ENCODE measurements at places on chromosomes 7 and 10.

DNA sequence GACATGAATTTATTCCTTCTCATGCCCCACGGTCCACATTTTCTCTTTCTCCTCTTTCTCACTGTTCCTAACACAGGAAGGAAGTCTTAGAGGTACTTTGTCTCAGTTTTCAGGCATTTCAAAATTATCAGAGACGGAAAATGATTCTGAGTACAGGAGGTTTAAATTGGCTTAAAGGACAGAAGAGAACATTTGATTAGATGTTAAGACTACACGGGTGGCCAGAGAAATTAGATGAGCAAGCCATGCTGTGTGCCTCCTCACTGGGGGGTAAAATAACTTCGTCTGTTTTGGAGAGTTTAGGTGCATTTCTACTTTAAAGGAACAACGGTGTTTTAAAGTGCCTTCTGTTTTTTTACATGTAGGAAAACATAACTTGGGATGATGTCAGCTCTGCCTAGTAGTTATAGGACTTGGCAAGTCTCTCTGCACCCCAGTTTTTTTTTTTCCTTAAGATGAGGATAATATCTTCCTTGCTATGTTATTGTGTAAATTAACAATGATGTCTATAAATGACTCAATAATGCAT is 66.9 kb downstream of the MCMBP start:
- DNase-seq = no peak

GRCh38 chr7:20064181-20064970 is 152.8 kb downstream of the MACC1 start:
- DNase-seq = no peak

- no peak for DNase-seq
Measured at GRCh38 chr10:131553121-131553520, 241.6 kb upstream of the TCERG1L start.

DNA sequence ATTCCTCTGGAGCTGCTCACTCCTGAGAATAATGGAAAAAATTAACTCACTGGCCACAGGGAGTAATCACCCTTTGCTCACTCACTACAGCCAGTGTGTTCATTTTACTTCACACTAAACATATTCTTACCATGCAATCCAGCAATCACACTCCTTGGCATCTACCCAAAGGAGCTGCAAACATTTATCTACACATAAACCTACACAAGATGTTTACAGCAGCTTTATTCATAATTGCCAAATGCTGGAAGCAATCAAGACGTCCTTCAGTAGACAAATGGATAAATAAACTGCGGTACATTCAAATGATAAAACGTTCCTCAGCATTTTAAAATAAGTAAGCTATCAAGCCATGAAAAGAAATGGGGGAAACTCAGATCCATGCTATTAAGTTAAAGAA is 34.2 kb upstream of the POM121L12 start:
- DNase-seq = no peak

DNA sequence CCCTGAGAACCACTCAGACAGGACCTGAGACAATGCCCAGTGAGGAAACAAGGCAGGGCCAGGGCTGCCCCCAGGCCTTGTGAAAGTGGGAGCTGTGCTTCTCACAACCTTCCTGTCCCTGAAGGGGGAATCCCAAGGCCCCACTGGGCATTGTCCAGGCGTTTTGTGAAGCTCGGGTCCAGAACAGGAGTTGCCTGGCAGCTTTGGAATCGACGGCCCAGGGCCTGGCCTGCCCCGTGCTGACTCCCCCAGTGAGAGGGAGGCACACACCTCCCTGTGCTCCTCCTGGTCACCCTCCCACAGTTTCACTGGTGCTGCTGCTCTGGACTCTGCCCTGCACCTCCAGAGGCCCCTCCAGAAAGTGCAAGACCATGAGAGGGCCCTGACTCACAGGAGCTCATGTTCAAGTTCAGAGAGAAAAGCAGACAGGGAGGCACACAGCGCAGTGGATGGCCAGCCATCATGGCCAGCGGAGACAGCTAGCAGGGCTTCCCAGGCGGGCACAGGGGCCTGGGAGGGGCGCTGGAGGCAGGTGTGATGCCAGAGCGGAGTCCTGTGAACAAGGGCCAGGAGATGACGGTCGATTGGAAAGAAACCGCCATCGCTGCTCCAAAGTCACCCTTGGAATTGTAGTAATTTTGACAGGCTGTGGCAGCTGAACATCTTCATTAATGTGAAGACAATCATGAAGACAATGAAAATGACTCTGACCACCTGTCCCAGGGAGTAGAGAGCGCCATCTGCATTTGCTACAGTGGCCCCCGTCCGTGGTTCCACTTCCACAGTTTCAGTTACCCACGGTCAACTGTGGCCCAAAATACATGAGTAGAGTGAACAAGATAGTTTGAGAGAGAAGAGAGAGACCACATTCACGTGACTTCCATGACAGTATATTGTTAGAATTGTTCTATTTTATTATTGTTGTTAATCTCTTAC is 103.7 kb downstream of the MKI67 start:
- no peak for DNase-seq

- DNase-seq = no peak
Measured at GRCh38 chr7:139870380-139870779, 41.3 kb downstream of the TBXAS1 start.

DNA sequence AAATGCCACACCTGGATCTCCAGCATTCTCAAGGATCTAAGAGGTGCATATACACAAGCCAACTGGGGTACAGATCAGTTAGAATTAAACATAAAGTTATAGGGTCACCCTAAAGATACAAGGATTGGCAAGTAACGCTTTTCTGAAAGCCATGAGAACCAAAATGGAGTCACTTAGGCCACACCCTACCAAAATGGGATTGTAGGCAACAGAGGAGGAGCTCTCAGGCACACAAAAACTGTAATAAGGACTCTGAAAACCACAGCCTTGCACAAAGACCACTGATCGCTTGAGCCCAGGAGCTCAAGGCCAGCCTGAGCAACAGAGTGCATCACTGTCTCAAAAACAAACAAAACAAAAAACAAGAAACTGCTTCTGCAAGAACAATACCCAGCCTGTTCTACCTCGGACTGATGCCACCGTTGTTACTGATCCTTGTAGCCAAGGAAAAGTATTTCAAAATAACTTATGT is 35.5 kb downstream of the SVOPL start:
- DNase-seq = no peak

DNA sequence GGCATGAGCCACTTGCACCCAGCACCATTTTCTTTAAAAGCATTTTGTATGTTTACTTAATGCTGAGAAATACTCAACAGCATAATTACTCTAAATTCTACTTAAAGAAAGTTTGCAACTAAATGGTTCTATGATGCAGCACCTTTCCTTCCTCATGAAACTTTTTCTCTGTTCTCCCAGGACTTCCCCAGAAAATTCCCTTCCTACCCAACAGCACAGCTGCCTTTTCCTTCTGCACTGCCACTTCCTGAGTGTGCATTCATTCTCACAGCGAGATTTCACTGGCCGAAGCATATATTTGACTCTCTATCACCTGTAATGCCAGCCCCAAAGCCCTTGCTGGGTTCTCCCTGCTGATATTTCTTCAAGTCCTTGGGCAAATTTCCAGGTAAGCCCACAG is 41.5 kb upstream of the DGKI start:
- DNase-seq = no peak

- no peak for DNase-seq
Measured at GRCh38 chr10:123556049-123556448, 110.1 kb upstream of the GPR26 start.

- no peak for DNase-seq
Measured at GRCh38 chr10:35236739-35237138, 99.6 kb upstream of the CCNY start.

GRCh38 chr10:96325719-96326373 is 21.6 kb downstream of the DNTT start:
- DNase-seq = no peak

DNA sequence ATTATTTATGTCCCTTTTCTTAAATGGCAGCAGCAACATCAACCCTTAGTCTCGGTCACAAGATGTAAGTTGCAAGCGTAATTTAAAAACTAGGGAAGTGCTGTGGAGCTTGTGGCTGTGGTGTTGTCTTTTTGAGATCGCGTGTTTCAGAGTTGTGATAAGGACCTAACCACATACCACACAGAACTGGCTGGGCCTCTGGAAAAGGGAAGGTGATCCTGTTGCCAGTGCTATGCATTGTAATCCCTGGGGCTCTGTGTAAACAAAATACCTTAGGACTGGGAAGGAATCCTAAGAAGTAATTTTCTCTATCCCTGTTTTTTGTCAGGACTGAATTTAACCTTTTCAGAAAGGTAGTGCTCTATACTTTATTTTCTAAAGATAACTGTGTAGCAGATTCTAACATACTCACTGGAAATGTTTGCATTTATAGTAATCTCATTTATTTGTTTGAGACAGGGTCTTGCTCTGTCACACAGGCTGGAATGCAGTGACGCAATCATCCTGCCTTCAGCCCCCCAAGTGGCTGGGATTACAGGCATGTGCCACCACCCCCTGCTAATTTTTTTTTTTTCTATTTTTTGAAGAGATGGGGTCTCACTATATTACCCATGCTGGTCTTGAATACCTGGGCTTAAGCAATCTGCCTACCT is 60.4 kb downstream of the INPP5F start:
- DNase-seq = no peak

GRCh38 chr7:23514755-23515154 is 17.0 kb downstream of the TRA2A start:
- no peak for DNase-seq

GRCh38 chr10:33899578-33900531 is 565.4 kb upstream of the NRP1 start:
- no peak for DNase-seq

DNA sequence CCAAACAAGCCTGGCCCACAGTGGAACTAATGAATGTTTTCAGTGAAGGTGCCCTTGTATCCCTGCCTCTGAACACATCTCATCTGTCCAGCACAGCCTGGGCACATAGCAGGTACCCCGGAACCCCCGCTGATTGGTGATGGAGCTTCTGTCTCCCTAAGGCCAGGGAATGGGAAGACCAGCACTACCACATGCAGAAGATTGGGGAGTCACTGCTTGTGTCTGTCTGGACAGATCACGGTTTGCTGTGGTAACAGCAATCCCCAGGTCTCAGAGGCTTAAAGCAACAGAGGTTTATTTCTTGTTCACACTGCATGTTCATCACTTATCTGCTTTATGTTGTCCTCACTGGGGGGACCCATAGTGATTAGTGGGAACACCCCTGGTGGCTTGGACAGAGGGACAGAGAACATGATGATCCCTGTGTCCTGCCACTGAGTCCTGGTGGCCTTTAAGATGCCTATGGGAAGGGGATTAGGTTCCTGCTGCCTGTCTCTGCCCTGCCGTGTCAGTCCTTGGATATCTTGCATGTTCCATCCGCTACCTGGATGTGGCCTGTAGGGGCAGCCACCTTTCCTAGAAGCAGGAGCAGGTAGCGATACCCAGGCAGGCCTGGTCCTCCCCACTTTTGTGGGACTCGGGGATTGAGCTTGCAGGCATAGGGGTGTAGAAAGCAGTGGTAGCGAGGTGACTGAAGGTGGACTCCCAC is 3.6 kb downstream of the TSPAN14 start:
- DNase-seq = no peak

GRCh38 chr7:30135301-30136116 is 723 bp downstream of the MTURN start:
- DNase-seq = peak; percentile 26

DNA sequence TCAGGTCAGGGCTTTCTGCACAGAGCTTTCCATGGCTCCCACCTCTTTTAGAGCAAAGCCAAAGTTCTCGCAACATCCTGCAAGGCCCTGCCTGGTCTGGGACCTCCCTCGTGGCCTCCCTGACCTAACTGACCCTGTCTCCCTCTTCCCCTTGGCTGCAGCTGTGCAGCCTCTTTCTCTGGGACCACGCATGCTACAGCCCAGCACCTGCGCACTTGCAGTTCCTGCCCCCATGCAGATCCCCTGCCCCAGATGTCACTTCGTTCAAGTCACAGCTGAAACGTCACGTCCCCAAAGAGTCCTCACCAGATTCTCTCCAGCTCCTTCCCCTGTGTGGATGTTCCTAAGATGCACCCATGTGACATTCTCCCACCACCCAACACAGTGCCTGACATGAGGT is 61.2 kb upstream of the ZNF716 start:
- no peak for DNase-seq

- DNase-seq = no peak
Measured at GRCh38 chr10:78541481-78542140, 507.9 kb downstream of the RPS24 start.

DNA sequence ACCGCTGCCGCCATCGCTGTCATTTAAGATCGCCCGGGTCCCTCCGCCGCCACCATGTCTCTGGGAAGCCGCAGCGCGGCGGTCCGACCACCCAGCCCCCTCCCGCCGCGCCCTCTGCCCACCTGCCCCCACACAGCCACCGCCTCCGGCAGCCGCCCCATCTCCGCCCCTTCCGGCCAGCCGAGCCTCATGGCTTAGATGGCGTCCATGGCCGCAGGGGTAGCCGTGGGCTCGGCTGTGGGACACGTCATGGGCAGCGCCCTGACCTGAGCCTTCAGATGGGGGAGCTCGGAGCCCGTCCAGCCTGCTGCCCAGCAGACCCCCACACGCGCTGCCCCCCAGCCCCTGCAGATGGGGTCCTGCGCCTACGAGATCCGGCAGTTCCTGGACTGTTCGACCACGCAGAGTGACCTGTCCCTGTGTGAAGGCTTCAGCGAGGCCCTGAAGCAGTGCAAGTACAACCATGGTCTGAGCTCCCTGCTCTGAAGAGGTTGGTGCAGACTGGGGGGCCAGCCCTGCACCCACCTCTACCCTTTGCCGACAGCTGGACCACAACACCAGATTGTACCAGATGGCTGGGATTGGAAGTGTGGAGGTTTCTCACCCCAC is 38.0 kb upstream of the TARP start:
- no peak for DNase-seq

- no peak for DNase-seq
Measured at GRCh38 chr10:72009425-72010081, 45.4 kb downstream of the CHST3 start.

- no peak for DNase-seq
Measured at GRCh38 chr7:114853189-114853588, 68.7 kb upstream of the MDFIC start.

- DNase-seq = no peak
Measured at GRCh38 chr10:5989756-5990155, 12.4 kb upstream of the IL15RA start.

- no peak for DNase-seq
Measured at GRCh38 chr7:158026636-158027265, 560.9 kb downstream of the PTPRN2 start.

DNA sequence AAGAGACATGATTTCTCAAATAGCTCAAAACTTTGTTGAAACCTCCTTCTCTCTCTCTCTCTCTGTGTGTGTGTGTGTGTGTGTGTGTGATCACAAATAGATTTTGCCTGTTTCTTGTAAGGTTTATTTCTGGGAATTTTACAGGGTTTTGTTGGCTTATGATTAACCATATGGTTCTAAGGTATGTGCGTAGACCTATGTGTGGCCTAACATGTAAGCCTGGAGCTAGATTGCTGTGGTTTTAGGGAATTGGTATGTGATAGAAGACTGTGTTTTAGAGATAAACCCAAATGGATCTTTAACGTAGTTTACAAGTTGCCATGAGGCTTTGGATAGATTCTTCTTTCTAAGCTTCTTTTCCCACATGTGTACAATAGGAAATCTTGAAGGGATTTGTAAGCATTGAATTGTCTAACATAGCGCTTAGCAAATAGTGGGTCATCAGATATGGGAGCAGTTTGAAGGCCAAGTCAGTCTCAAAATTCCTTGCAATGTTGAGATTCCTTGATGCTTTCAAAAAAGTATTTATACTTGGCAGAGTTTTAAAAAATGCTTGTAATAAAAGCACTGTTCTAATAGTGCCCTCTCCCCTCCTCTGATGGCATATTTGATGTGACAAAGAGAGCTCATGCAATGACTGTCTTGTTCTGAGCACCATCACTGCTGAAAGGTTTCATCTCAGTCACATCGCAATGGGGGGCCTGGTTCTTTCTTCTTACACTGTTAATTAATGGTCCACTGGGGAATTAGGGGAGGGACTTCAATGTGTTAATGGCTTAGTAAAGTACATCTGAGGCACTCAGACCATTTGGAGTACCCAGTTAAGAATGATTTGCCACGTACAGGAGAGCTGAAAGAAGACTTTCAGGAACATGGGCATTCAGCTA is 118.2 kb downstream of the SNX10 start:
- peak; percentile 92 for DNase-seq
